ENCODE measurements at places on chromosomes 1 and 21. TPM values are rescaled to one million over a fixed set of nuclear protein-coding genes. Genes with fewer than 3 reads are reported as not detected.

CHAF1B gene
- 18.4 TPM for total RNA-seq

ITLN1 gene
- total RNA-seq = not detected

WDR77 gene
- total RNA-seq = 49.9 TPM

MARK1 gene
- not detected for total RNA-seq

ATP1A4 gene
- total RNA-seq = not detected

RAB7B gene
- 0.05 TPM for total RNA-seq

CDC42 gene
- 240 TPM for total RNA-seq

PRUNE1 gene
- total RNA-seq = 16.2 TPM

KIF14 gene
- total RNA-seq = 17.8 TPM

DPM3 gene
- total RNA-seq = 66.0 TPM

KRTAP19-3 gene
- not detected for total RNA-seq

RBP7 gene
- 28.9 TPM for total RNA-seq

ACOT11 gene
- 1.9 TPM for total RNA-seq

SNX7 gene
- 37.4 TPM for total RNA-seq

IBA57 gene
- total RNA-seq = 11.3 TPM

ADAMTS1 gene
- total RNA-seq = 3.3 TPM

PTPRC gene
- total RNA-seq = 1.4 TPM

FAM72A gene
- 29.2 TPM for total RNA-seq

TRIM46 gene
- total RNA-seq = 3.8 TPM

OR2L3 gene
- not detected for total RNA-seq

RNF186 gene
- total RNA-seq = not detected

AQP10 gene
- not detected for total RNA-seq

ACADM gene
- total RNA-seq = 57.2 TPM

HTR6 gene
- total RNA-seq = 0.10 TPM

F5 gene
- total RNA-seq = 0.08 TPM

SPRR2G gene
- not detected for total RNA-seq

IGSF3 gene
- total RNA-seq = 9.3 TPM

F13B gene
- not detected for total RNA-seq

PPM1J gene
- 0.51 TPM for total RNA-seq

FAM177B gene
- not detected for total RNA-seq

MATN1 gene
- total RNA-seq = 0.59 TPM

SHISA4 gene
- total RNA-seq = 38.2 TPM

CYP4B1 gene
- total RNA-seq = not detected

TMOD4 gene
- 0.80 TPM for total RNA-seq

MROH9 gene
- total RNA-seq = not detected

CXADR gene
- 24.7 TPM for total RNA-seq

ASCL5 gene
- not detected for total RNA-seq

ACTL8 gene
- not detected for total RNA-seq

LRRC71 gene
- total RNA-seq = 0.77 TPM

CELA3B gene
- total RNA-seq = 3.4 TPM

KCNJ9 gene
- total RNA-seq = not detected

CD46 gene
- 128 TPM for total RNA-seq

GPR52 gene
- total RNA-seq = 0.87 TPM

Data from Panc1 (cell line).